Esophagus mucosa (tissue), 1 donor: ENCODE measurements at places on chromosomes 5 and 9.
A peak's percentile ranks its signal among the peaks of the same experiment; 100 is the strongest.

DNA sequence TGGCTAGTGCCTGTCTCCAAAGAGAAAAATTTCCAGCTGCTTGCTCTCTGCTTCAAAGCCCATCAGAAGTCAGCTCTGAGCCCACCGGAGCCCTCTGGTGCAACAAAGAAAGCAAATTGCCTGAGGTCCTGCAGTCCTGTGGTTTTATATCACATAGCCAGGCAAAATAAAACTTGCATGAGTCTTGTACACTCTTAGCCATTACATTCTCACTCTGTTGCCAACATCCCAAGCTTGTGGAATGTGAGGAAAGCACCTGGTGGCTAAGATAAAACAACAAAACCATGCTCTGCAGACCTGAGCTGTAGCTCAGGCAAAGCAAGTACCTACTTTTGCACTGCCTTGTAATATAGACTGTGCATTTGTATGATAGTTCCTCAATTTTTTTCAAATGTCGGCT is 133.7 kb downstream of the GPBP1 start:
- ATAC-seq = no peak

DNA sequence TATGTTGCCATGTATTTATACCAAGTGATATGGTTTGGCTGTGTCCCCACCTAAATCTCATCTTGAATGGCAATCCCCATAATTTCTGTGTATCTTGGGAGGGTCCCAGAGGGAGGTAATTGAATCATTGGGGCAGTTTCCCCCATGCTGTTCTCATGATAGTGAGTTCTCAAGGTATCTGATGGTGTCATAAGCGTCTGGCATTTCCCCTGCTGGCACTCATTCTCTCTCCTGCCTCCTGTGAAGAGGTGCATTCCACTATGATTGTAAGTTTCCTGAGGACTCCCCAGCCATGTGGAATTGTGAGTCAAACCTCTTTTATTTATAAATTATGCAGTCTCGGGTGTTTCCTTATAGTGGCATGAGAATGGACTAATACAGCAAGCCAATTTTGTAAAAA is 140.8 kb upstream of the ADAMTSL1 start:
- ATAC-seq = no peak

DNA sequence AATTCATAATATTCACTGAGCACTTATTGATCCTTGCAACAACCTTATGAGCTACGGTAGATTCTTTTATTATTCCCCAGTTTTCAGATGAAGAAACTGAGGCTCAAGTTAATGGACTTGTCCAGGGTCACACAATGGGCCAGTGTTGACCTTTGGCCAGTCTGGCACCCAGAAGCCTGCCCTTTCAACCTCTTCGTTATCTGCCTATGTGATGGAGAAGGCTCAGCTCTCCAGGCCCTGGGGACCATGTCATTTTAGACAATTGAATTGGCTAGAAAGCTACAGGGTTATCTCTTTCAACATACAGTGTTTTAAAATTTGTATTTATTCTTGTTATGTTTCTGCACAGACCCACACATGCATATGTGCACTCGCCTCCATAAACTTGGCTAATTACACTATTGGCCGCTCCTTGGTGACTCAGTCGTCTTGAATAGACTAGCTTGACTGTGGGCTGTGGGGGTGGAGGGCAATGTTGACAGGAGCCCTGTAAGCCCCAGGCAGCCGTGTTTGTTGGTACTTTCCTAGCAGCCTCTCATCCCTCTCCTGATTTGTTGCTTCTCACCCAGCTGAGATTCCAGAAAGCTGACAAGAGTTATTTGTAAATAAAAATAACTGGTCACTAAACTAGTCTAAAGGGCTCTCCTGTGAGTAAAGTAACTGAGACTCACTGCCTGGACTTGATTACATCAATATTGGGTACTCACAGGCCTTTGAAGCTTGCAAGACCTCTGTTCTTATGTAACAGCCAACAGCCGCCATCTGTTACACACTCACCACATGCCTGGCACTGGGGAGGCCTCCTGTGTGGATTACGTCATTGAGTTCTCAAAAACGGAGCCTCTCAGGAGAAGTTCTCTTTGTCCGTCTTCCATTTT is 8.5 kb upstream of the ANGPTL2 start:
- ATAC-seq = peak; percentile 73

GRCh38 chr9:95297316-95297715 is 20.2 kb downstream of the FANCC start:
- ATAC-seq = no peak

DNA sequence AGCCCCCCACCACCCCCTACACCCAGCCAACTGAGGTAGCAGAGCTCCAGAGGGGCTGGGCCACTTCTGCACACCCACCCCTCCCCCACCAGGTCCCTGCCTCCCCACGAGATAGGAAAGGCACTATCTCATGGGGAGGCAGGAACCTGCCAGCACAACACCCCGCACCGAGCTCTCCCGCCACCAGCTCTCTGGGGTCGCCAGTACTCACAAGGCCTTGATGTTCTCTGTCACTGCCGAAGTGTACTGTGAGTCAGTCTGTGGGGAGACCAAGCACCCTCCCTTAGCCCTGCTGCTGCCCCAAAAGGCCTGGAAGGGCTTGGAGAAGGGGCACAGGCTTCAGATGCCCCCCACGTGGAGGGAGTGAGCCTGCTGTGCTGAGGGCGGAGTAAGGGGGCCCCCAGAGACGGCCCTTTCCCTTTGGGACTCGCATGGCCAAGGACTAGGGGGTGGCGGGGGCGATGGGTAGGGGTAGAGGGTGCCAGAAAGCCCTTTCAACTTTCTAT is 5.9 kb downstream of the MGAT4B start:
- no peak for ATAC-seq

DNA sequence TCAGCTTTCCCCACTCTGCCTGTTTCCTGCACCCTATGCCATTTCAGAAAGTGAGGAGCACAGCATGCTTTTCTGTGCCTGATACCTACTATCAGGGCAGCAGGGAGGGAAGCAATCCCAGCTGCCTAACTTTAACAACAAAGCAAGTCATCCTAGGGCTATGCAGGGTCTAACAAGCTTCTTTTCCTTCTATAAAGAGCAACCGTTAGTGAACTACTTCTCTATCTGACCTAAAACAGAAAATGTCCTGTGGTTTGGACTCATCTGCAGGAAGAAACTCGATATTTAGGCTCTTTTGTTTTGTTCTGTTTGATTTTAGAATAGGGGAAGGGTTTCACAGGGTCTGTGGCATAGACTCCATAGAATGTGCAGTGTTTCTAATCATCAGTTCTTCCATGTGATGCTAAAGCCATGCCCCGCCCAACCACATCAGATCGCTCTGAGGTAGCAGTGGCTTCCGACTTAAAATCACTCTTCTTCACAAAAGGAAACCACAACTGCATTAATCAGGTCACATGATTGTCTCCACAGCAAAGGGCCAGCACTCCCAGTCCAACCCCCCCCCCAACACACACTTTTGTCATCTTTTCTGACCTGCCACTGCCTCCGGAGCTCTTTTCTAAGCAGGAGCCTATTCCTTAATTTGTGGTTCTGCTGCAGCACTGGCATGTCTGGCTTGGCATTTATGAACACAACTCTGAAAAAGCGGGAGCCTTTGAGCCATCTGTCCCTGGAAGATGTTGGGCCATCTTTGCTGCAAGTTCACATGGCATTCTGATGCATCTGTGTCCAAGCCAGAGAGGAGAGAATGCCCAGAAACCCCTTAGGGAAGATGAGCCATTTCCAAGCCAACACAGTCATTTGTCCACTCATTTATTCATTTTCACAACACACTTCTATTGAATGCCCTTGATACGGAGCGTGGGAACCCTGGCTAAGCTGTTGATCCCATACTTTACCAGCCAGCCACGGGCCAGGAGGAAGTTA is 71.6 kb downstream of the CFAP90 start:
- no peak for ATAC-seq

- peak; percentile 36 for ATAC-seq
These were observed 17.7 kb upstream of the IL6ST start for GRCh38 chr5:56012281-56012963.

DNA sequence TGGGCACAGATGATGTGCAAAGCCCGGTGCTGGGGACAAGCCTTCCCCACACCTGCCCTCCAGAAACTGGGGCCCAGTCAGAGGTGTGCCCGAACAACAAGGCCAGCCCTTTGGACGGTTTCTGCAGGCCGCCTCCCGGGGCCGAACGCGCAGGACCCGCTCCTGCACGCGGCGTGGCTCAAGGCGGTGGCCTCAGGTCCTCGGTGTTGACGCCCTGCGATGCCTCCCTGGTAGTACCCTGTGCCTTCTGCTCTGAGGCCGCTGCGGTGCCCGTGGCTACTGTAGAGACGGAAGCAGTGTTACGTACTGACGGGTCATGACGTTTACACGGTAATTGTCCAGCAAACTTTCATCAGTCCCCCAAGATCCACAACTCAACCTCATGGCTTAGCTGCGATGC is 33.5 kb upstream of the FANCC start:
- no peak for ATAC-seq

DNA sequence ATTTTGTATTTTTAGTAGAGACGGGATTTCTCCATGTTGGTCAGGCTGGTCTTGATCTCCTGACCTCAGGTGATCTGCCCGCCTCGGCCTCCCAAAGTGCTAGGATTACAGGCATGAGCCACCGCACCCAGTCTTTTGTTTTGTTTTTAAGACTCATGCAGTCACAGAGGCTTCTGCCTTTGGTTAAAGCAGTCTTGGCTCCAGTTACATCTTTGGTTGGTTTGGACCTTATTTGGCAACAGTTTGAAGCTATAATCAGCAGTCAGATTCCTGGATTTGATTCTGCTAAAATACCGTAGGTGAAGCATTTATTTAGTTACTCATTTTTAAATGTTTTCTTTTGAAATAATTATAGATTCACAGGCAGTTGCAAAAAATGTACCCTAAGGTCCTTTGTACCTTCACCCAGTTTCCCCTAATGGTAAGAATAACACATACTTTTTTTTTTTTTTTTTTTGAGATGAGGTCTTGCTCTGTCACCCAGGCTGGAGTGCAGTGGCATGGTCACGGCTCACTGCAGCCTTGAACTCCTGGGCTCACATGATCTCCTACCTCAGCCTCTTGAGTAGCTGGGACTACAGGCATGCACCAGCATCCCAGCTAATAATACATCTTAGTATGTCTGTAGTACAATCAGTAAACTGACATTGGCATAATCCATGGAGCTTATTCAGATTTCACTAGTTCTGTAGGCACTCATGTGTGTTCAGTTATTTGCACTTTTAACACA is 15.7 kb downstream of the USP20 start:
- ATAC-seq = no peak

DNA sequence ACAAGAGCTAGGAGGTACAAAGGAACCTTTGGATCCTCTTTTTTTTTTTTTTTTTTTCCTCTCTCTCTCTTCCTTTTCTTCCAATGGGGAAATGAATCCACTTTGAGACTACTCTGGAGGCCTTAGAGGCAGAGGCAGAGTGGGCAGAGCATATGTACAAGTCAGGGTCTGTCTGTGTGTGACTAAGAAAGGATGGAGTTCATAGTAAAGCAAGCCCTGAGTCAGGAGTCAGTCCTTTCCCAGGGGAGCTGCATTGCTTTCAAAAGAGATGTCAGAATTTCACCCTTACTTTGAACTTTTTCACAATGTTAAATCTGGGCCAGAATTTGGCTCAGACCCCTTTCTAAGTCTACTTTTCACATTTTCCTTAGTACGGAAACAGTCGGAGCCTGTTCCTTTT is 792.4 kb upstream of the C9orf72 start:
- ATAC-seq = no peak

GRCh38 chr5:124285071-124285470 is 461.4 kb downstream of the ZNF608 start:
- ATAC-seq = no peak

DNA sequence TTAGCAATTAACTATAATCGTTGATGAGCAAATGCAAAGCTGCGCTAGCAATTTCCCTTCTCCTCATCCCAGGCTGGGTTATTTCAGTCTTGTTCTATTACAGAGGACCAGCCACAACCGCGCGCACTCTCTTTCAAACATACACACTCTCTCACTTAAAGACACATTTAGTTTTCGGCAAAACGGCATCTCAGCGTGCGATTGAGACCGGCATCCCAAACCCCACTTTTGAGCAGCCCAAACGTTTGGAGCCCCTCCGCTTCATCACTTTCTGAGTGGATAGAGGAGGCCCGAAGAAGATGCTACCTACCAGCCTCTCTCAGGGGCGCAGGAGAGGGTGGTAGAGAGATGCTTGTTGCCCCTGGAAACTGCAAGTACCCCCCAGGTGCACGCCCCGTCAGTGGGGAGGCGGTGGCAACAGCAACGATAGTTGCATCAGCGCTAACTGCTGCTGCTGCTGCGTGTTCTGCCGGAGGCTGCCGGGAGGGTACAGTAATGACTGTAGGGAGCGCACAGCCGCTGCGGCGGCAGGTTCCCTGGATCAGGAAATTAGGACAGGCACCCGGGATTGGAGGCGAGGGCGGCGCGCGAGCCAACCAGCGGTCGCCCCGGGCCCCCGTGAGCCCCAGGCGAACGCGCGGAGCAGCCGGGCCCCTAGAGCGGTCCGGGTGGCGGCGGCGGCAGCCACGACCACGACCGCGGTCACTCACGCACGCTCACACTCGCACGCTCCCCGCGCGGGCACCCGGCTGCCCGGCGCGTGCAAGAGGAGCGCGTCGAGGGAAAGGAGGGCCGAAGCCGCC is 467 bp upstream of the VLDLR start:
- peak; percentile 83 for ATAC-seq

GRCh38 chr5:67511911-67512310 is 315.3 kb upstream of the CD180 start:
- no peak for ATAC-seq

GRCh38 chr5:140337880-140338279 is 8.5 kb downstream of the HBEGF start:
- ATAC-seq = peak; percentile 30

DNA sequence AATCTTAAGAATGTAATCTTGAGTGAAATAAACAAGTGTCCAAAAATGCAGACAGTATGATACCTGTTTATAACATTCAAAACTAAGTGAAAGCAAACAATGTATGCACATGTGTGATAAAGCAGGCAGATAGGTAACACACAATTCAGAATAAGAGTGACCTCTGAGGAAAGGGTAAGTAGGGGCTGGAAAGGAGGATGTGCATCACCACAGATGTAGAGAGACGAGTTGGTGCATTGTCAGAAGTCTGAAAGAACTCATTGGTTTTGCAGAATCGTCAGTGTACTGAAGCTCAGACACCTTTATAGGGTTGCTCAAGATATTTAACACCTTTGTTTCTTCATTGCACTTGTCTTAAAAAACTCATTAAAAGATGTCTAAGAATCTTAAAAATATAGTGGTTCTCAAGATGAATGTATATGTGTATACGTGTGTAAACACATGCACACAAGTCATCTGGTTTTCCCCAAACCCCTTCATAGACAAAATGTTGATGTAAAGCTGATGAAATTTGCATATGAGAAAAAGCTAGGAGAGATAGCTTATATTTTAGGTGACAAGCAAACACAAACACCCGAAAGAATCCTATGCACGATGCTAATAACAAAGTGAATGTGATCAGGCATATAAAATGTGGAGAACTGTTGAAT is 197.6 kb upstream of the MEF2C start:
- no peak for ATAC-seq

- ATAC-seq = no peak
These were observed at the start of gene PCDHA10 for GRCh38 chr5:140855772-140856674. Gene PCDHA10, plus strand, starts transcription at chr5:140855897. Its CDS starts 152 bp downstream, at chr5:140856049.

DNA sequence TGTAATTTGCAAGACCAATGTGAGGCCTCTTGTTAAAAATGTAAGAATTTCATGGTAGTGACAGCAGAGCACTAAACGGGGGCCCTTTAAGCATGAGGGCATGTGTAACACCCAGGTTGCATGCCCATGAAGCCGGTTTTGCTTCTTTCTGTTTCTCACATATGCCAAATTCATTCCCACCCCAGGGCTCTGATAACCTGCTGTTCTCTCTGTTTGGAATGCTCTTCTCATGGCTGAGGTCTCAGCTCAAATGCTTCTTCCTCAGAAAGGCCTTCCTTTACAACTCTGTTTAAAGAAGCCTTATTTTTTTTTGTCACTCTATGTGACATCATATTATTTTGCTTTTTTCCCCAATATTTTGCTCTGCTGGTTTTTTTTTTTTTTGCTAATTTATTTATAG is 369.0 kb downstream of the KIAA0825 start:
- ATAC-seq = no peak
